Activated CD4-positive, alpha-beta memory T cell treated with anti-CD3 and anti-CD28 coated beads, Interleukin-2, amount 10 ng/mL, durations not matched to agents 7 days and 5 days (primary cell): ENCODE measurements at places on chromosomes 12 and 14.

DNA sequence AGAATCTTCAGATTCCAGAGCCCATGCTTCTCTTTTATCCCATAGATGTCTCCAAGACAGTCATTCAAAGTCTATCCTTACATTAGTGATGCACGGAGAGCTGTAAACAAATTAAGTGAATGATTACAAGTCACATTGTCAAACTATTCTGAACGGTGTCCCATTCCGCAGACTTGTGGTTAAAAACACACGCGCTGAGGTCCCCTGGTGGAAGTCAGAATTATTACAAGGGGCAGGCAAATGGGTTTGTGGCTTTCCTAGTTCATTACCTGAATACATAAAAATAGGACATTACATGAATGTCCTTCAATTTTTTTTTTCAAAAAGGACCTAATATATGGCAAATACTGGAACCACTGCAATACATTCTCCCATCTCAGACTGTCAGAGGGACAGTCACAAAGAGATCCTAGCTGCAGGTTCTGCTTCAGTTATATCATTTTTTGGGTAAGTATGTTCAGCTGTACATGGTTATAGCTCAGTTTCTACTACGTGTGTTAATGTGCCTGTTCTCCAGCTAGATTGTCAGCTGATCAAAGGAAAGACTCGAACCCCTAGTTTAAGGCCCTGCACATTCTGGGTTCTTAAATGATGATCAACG is 53.1 kb upstream of the STON2 start:
- H3K36me3 ChIP-seq: no peaks in the 10 kb centered on the region
- DNase-seq: peak; percentile 60
- peaks cover 20% of the 10 kb centered on the region for H3K27me3 ChIP-seq
- H3K4me1 ChIP-seq: peaks cover 5% of the 10 kb centered on the region
- H3K4me3 ChIP-seq: no peak overlapping the region

GRCh38 chr14:85572845-85573244 is 42.9 kb downstream of the FLRT2 start:
- no peak overlapping the region for H3K4me3 ChIP-seq
- no peaks in the 10 kb centered on the region for H3K36me3 ChIP-seq
- H3K4me1 ChIP-seq: no peaks in the 10 kb centered on the region
- no peak overlapping the region for H3K27ac ChIP-seq
- H3K27me3 ChIP-seq: no peaks in the 10 kb centered on the region

DNA sequence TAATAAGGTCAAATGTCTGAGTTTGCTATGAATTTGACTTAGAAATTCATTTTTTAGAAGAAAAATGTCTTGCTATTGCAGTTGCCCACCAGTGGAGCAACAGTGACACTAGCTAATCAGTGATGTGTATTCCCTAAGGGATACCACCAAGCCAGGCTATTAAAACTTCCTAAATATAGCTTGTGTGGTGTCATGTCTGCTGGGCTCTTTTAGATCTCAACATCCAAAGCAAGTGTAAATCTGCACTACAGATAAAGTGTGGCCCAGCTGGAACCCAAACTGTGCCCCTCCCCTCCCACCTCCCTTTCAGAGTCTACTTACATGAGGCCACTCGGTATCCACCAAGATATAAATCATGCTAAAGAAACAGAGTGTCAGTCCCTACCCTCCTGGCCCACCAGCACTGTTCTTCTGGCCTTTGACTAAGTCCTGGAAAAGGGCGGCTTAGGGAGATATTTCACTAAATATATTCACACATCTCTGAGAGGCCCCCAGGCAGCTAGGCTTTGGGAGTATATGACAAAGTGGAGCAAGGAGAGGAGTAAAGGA is 53.8 kb downstream of the SLC35F4 start:
- peaks cover 2% of the 10 kb centered on the region for H3K4me1 ChIP-seq
- H3K4me3 ChIP-seq: no peak overlapping the region
- no peaks in the 10 kb centered on the region for H3K27me3 ChIP-seq
- H3K27ac ChIP-seq: no peak overlapping the region
- DNase-seq: no peak

- no peak for DNase-seq
- H3K36me3 ChIP-seq: peaks cover 5% of the 10 kb centered on the region
- H3K27me3 ChIP-seq: peaks cover 24% of the 10 kb centered on the region
Observed at GRCh38 chr12:48862760-48863159, 2.9 kb downstream of the RND1 start.

- H3K27ac ChIP-seq: no peak overlapping the region
- H3K4me1 ChIP-seq: no peaks in the 10 kb centered on the region
- no peaks in the 10 kb centered on the region for H3K36me3 ChIP-seq
Observed at GRCh38 chr12:5012337-5012736, 31.3 kb upstream of the KCNA5 start.

GRCh38 chr14:71487449-71487848 is 444.8 kb upstream of the RGS6 start:
- H3K36me3 ChIP-seq: peaks cover 29% of the 10 kb centered on the region
- H3K4me1 ChIP-seq: peaks cover 11% of the 10 kb centered on the region
- H3K4me3 ChIP-seq: no peak overlapping the region

- H3K36me3 ChIP-seq: no peaks in the 10 kb centered on the region
- no peak overlapping the region for H3K27ac ChIP-seq
- H3K27me3 ChIP-seq: no peaks in the 10 kb centered on the region
- H3K4me3 ChIP-seq: no peak overlapping the region
Observed at GRCh38 chr12:78176643-78177042, 345.9 kb downstream of the NAV3 start.

- H3K4me3 ChIP-seq: no peak overlapping the region
- DNase-seq: no peak
- no peaks in the 10 kb centered on the region for H3K4me1 ChIP-seq
- no peaks in the 10 kb centered on the region for H3K27me3 ChIP-seq
Observed at GRCh38 chr14:29454026-29454693, 473.5 kb downstream of the PRKD1 start.

DNA sequence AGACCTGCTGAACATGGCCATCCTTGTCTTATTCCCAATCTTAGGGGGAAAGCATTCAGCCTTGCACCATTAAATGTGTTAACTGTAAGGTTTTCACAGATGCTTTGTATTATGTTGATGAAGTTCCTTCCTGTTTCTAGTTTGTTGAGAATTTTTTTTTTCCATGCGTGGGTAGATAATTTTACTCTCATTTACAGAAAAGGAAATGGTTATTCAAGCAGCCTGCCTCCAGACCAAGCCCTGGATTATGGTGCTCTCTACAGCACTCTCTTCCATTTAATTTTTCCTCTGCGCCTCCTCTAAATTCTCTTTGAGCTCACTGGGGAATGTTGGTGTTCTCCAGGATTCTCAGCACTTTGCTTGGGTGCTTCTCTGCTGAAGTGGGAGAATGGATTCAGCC is 179.3 kb upstream of the PZP start:
- H3K27me3 ChIP-seq: peaks cover 16% of the 10 kb centered on the region
- H3K36me3 ChIP-seq: no peaks in the 10 kb centered on the region
- H3K4me1 ChIP-seq: peaks cover 7% of the 10 kb centered on the region
- H3K4me3 ChIP-seq: no peak overlapping the region
- DNase-seq: no peak

DNA sequence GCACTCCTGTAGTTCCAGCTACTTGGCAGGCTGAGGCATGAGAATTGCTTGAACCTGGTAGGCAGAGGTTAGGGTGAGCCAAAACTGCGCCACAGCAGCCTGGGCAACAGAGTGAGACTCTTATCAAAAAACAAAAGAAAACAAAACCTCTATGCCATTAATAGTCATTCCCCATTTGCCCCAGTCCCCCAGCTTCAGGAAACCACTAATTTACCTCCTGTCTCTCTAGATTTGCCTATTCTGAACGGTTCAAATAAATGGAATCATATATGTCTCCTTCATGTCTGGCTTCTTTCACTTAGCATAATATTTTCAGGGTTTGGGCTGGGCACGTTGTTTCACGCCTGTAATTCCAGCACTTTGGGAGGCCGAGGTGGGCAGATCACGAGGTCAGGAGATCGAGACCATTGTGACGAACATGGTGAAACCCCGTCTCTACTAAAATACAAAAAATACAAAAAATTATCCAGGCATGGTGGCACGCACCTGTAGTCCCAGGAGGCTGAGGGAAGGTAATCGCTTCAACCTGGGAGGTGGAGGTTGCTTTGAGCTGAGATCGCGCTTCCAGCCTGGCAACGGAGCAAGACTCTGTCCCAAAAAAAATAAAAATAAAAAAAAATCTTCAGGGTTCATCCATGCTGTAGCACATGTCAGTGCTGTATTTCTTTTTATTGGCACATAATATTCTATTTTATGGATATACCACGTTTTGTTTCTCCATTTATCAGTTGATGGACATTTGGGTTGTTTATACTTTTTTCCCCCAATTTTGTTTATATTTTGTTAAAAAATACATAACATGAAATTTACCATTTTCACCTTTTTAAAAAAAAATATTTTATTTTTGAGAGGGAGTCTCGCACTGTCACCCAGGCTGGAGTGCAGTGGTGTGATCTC is 31.9 kb downstream of the KNTC1 start:
- H3K4me1 ChIP-seq: no peaks in the 10 kb centered on the region
- H3K4me3 ChIP-seq: no peak overlapping the region

DNA sequence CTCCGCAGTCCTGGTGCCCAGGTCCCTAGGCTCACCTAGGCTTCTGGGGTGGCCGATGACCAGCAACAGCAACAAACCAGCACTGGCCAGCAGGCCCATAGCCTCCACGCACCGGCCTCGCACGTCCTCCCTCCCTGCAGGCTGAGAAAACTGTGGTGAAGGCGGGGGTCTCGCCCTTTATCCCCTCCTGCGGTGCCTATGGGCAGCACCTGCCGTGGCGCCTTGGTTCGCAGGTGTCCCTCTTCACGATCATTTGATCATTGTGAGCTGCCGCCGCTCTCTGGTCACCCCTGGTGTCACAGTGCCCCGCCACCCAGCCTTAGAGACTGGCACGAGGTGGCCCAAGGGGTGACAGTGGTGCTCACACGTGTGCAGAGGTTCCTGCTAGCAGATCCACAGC is at the start of gene OVCH1:
Gene OVCH1 (minus strand): TSS at position 99 of the 400 bp plus-strand sequence. CDS start 0 bp downstream, at position 99.
- no peaks in the 10 kb centered on the region for H3K4me1 ChIP-seq
- no peak within 1 kb of the TSS for H3K4me3 ChIP-seq
- no peak for DNase-seq
- H3K27me3 ChIP-seq: peaks cover 6% of the 10 kb centered on the region
- H3K36me3 ChIP-seq: no peaks in the 10 kb centered on the region

DNA sequence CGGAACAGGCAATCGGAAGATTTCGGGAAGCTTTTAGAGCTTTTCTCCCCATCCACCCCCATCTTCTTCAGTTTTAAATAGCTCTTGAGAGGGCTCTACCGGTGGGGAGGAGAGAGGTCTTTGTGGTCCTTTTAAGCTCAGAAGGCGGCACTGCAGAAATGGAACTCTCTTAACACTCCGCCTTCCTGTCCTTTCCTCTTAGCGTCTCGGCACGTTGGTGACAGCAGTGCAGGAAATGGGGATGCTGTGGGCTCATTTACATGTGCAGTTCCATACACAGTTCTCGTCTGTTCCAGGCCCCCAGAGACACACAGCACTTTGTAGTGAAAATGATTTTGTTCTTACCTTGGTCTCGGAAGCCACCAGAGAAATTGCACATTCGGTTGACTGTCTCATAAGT is 50.4 kb upstream of the RIN3 start:
- no peaks in the 10 kb centered on the region for H3K36me3 ChIP-seq
- no peak overlapping the region for H3K4me3 ChIP-seq

DNA sequence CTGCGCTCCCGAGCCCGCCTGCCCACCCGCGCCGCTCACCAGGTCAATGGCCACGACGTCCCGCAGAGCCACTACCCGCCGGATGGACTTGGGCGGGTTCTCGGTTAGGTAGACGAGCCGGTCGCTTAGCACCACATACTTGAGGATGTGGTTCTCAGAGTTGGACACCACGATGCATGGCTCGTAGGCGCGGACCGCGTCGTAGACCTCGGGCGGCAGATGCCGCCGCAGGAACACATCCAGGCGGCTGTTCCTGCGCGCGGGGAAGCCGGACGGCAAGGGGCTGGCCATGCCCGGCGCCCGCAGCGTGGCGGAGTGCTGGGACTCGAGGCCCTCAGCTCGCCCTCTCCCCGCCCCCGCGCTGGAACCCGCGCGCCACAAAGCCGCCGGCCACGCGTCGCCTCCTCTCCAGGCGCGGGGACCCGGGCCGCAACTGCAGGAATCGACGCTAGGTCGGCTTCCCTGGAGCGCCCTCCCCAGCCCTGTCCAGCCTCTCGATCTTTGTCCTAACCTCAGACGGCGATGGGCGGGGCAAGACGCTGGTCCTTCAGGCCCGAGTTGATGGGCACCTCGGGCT is at the start of gene C12orf56:
Gene C12orf56 (minus strand): TSS at position 484 of the 577 bp plus-strand sequence. CDS start 193 bp downstream, at position 291.
- peaks cover 24% of the 10 kb centered on the region for H3K4me1 ChIP-seq
- peak within 1 kb of the TSS; percentile 66 for H3K4me3 ChIP-seq
- DNase-seq: peak; percentile 40
- no peak within 1 kb of the TSS for H3K27ac ChIP-seq

DNA sequence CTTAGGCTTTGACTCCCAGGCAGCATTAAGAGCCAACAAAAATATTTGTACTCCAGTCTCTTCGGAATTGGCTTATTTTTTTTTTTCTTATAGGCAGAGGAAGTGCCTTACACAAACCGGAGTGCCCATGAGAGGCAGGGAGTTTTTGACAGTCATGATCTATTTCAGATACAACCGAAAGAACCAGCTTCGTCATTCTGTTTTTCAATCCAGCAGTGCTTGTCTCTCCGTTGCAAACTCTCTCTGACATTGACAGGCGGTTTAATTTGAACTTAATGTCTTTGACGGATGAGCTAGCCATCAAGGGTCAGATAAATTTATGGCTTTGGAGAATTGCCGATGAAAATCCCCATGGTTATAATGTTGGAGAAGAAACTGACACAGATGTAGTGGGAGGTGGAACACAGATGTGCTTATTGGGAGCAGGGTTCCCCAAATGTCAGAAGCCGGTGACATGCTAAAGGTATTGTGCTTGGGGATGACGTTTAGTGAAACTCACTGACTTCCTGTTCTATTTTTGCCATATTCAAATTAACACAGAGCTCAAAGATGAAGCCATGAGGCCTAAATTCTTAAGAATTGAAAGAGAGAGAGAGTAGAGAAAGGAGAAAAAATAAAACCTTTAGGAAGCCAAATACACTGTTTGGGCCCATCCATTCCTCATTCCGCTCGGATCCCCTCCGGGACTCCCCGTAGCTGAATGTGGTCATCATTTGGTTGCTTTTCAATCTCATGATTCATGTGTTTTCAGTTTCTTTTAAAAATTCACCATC is 59.7 kb downstream of the PLXNC1 start:
- peaks cover 67% of the 10 kb centered on the region for H3K4me1 ChIP-seq
- H3K27ac ChIP-seq: peak overlapping the region; percentile 96
- peak overlapping the region; percentile 68 for H3K4me3 ChIP-seq

DNA sequence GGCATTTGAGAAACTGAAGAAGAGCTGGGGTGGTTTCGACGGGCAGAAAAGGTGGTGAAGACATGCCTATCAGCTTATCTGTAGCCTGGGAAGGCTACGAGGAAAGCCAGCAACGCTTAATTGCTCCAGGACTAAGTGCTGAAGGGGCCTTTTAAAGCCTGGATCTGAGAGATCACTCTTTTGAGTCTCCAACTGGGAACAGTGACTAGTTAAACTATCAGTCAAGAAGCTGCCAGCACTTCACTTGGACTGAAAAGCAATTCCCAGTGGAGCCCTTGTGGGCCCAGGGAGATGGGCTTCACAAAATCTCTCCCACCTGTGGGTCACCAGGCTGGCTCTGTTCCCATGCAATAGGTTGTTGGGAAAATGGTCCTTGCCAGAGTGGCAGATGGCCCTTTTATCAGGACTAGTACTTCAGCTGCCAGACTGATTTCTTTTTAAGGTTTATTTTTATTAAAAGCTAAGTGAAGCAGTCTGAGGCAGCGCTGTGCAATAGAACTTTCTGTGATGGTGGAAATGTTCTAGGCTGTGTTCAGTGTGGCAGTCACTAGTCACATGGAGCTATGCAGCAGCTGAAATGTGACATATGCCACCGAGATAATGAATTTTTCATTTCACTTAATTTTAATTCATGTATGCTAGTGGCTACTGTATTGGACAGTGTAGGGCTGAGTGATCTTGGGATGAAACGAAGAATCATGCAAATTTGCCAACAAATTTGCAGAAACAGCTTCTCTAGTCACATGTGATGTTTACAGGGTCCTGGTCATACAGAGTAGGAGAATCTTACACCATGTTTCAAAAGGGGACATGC is 276.8 kb downstream of the PCNX1 start:
- no peaks in the 10 kb centered on the region for H3K4me1 ChIP-seq
- no peak for DNase-seq
- no peaks in the 10 kb centered on the region for H3K36me3 ChIP-seq
- H3K27me3 ChIP-seq: no peaks in the 10 kb centered on the region
